ENCODE measurements at places on chromosomes 3 and 15. TPM values are rescaled to one million over a fixed set of nuclear protein-coding genes. Genes with fewer than 3 reads are reported as not detected.

DNA sequence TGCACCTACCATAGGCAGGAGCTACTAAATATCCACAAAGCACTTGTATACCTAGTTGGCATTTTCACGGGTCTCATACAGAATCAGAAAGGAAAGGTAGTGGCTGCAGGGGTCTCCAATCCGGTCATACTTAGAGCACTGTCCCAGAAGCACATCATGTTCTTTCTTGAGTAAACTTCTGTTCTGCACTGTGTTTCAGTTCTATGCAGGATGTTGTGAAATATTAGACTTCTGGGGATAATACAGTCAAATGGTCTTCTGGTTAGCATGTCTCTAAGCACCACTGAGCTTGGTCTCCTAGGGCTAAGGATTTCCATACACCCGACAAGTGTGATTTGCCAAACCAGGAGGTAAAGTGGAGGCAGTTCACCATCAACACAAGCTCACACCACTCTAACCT is 27.9 kb downstream of the MINDY4B start:
- DNase-seq: no peak

GRCh38 chr3:11289864-11290263 is 17.7 kb downstream of the ATG7 start:
- no peak for DNase-seq

The ATG7 gene
- 24.0 TPM for polyA plus RNA-seq

DNA sequence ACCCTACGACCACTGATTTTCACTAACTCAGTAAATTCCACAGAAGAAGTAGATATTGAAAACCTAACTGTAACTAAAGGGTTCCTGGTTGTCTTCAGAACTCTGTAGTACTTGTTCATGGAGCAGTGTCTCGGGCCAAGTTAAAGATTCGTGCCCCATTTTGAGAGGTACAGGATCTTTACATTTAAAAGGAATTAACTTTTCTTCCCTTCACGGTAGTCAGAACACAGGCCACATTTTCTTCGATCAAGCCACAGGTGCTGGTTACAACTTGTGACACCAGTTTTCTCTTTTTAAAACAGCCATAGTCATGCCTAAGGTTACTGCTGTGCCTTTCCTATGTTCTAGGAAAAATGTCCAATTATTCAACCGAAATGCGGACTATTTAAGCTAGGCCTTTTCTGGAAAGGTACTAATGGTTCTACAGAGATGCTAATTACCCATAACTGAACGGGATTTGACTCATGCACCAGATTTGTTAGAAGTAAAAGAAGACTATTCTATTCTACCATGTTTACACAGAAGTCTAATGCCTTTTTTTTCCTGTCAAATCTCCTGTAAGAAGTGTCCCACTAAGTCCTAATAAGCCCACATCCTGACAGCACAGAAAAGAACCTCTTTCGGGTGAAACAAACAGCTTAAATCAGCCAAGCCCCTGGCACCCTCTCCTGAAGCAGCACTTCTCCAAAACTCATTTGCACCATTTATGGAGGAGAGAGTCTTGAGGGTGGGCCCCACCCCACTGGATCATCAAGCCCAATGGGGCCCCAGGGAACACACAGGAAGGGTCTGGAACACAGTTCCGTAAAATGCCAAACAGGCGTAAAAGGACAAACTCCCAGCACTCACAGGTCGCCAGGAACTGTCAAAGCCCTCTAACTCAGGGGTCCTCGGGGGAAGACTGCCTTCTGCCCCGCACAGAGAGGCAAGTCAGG is 1.9 kb downstream of the LRIG1 start:
- no peak for DNase-seq

The SLC6A11 gene
- 0.08 TPM for polyA plus RNA-seq

- no peak for DNase-seq
Measured at GRCh38 chr15:25246641-25247406, 192.0 kb downstream of the UBE3A start.

The SGO1 gene
- 9.8 TPM for polyA plus RNA-seq

DNA sequence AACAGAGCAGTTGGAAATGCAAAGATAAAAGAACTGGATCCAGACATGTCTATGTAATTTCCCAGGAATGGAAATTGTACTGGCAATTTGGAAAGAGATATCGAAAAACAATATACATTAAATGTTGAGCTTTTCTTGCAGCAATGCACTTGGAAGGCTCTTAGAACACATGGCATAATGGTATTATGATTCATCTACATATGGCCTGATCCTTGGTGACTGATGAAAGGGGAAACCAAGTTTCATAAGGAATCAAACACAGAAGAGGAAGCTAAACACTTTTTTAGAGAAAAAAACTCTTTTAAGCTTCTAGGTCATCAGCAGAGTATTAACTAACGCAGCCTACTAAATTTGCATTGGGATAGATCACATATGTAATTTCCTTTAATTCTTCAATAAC is 12.4 kb upstream of the GREM1 start:
- no peak for DNase-seq

The DNAJB8 gene
- polyA plus RNA-seq: not detected

DNA sequence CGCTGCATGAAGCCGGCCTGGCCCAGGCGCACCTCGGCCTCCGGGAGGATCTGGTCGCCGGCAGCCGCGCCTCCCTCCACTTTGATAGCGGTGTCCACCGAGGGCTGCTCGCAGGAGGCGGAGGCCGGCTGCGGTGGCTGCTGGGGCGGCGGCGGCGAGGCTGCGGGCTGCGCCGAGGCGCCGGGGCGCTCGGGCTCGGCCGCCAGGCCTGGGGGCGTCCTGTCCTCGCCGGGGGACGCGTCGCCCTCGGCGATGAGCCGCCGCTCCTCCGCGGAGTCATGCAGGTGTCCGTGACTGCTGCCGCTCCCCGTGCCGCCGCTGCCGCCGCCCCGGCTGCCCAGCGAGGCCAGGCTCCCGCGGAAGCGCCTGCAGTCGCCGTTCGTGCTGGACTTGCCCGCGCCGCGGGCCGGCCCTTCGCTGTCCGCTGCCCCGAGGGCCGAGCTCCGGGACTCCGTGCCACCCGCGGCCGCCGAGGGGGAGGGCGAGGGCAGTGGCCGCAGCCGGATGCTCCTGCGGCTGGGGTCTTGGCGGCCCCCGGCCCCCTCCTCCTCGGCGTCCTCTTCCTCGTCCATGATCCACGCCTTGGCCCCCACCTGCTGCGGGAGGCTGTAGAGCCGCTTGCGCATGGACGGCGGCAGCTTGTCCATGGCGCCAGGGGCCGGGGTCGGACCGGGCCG is 996 bp downstream of the HCN4 start:
- no peak for DNase-seq

The MOBP gene
- polyA plus RNA-seq: 0.30 TPM
